ENCODE measurements at places on chromosomes 11 and 22.

DNA sequence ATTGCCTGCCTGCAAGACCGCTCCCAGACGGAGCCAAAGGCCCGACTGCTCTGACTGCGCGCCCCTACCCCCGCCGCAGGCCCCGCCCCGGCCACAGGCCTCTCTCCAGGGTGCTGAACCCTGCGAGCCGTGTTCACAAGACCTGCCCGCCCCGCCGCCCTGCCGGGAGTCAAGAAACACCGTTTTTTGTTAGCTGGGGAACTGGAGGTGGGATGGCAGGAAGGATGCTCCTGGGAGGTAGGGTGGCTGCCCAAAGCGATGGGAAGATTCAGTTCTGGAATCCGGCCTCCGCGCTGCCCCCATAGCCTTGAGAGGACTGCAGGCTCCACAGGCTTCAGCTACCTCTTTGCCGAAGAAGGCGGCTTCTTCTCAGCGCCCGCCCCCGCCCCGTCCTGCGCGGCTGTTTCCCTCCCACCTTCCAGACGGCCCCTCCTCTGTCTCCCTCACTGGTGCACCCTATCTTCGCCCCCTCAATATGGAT lies 2.7 kb upstream of the PDE2A start:
- peak; percentile 59 for DNase-seq

DNA sequence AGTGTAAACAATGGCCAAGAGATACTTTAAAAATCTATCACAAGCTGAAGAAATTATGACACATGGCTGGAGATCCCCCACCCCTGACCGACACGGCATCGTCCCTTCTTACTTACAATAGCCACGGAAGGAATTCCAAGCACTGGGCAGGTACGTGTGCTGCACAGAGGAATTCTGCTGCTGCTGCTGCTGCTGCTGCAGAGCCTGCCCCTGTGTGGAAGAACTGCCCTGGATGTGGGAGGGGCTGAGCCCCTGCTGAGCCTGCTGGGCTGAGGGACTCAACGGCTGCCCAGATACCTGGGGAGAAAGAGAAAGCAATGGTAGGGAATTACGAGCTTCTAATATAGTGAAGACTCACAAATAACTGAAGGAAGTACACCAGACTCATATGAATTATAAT lies 15.0 kb upstream of the NFRKB start:
- DNase-seq, result no peak

DNA sequence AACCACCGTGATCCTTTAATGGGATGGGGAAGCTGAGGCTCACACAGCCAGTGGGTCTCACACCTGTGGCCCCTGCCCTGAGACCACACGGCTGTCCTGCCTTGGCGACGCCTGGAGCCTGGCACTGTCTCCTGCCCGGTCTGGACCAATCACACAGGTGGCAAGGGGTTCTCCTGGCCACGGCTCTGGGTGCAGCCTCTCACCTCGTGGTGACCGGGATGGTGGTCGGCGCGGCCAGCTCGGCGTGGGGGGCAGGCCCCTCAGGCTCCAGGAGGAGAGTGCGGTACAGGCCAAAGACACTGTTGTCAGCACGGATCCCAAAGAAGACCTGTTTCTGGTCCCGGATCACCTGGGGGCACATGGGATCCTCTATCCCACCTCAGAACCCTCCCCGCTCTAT lies 8.7 kb downstream of the ANO9 start:
- DNase-seq, result no peak

- DNase-seq, result no peak
Measured at GRCh38 chr11:122682464-122682863, 26.9 kb downstream of the UBASH3B start.

DNA sequence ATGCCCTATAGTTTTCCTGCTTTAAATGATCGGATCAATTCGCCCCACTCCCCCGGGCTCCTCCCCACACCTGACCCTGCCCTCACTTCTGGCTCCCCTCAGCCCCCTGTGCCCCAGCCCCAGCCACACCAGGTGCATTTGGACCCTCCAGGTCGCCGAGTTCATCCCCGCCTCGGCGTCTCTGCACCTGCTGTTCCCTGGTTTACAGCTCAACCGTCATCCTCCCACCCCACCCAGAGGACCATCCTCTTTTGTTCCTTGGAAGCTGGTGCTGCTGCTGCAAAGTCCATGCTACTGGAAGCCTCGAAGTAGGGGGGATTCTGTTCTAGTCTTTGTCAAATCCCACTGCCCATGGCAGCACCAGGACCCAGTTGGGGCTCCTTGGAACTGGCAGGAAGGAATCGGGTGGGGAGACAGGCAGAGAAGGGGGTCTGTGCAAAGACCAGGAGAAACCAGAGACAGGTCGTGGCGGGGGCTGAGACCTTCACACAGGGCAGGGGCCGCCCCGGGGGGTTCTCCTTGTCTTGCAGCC lies 4.5 kb upstream of the MUC5B start:
- no peak for DNase-seq

DNA sequence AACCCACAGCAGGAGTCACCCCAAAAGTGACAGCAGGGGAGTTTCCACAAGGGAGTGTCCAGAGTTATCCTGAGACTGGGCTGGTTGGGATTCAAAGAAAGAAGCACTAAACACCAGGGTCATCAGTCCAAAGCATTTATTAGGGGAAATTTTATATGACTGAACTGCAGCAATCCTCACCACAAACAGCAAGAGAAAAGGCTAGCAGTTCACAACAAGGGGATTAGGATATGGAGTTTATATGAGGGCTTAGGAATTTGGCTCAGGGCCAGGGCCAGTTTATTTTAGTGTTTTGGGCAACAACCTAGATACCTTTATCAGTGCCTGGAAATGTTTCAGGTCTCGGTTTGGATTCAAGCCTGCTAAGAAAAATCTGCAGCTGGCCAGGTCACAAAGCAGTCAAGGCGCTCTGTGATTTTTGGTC lies 4.6 kb upstream of the TMEM126A start:
- no peak for DNase-seq

- DNase-seq, result no peak
Measured at GRCh38 chr22:25452116-25452700, 112.3 kb upstream of the GRK3 start.

- no peak for DNase-seq
Measured at GRCh38 chr11:62574363-62575071, 826 bp upstream of the EEF1G start.

DNA sequence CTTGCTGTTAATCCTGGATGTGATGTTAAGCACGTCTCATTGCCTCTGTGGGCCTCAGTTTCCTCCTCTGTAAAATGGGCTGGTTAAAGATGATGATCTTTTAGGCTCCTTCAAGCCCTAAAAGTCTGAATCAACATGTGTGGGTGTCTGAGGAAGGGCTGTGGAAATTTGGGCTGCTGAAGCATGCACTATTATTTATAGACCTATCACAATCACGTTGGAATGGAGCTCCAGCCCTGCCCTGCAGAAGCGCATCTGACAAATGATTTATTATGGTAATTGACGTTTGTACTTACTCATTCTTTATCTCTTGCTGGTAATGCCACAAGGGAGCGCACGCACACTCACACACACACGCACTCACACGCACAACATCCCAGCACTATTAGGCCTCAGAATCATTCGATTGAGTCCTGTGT lies 20.4 kb downstream of the P2RX3 start:
- no peak for DNase-seq

DNA sequence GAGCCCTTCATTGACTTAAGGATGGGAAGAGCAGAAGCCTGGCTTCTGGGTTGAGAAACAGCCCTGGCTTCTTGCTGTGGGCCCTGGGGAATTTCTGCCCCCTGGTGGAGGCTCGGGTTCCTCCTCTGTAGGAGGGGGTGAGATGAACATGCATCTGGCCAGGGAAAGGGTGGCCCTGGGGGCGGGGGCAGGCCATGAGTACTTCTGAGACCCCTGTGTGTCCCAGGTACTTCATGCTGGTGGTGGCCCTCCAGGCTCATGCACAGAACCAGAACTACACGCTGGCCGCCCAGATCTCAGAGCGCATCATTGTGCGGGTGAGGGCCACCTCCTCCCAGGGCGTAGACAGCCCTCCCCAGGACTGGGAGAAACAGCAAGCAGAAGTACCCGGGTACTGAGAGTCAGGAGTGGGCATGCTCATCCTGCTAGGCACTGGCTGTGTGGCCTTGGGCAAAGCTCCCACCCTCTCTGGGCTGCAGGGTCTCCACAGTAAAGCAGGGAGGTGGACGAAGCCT lies 15.8 kb downstream of the TMEM258 start:
- DNase-seq, result peak; percentile 50

DNA sequence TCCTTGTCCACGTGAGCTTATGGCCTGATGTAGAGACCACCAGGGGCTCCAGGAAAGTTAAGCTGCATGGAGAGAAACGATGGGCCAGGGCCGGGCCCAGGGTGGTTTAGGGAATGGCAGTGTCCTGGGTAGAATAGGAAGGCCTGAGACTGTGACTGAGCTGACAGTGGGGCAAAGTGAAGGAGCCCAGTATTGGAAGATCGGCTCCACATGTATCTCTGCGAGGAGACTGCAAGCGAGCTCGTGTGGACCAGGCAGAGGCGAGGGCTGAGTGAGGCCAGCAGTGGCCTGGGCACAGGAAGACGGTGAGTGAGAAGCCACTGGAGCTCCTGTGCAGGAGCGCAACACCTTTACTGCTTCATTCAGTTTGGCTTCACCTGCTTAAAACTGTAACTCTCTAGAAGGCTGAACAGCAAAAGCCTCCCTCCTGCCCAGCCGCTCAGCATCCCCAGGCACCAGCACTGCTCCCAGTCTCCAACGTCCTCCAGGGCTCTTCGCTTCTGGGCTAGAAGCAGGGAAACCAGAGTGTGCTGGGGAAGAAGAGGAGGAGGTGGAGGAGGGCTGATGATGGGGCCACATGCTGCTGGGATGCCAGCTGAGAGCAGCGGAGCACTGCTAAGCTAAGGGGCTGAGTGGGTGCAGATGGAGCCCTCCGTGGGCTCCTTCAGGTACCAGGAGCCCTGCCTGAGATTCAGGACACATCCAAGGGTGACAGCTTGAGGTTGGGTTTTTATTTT lies 13.5 kb downstream of the TCIRG1 start:
- DNase-seq, result no peak

- no peak for DNase-seq
Measured at GRCh38 chr11:61762223-61762615, 9.8 kb downstream of the MYRF start.

- no peak for DNase-seq
Measured at GRCh38 chr11:117492578-117493251, 165.1 kb downstream of the CEP164 start.

DNA sequence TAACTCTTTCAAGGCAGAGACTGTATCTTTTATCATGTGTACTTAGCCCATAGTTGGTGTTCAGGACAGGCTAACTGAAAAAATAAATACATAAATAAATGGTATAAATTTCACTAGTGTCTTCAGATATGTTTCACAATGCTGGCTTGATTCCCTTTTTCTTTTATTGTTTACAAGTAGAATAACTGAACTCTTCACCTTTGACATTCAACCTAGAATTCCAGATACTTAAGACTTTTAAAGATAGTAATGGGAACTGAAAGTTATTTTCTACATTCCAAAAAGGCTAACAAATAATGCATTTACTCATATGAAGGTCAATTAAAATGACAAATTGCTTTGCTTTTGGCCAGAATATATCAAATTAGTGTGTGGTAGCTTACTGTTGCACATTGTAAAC lies 411.3 kb upstream of the TENM4 start:
- DNase-seq, result no peak

DNA sequence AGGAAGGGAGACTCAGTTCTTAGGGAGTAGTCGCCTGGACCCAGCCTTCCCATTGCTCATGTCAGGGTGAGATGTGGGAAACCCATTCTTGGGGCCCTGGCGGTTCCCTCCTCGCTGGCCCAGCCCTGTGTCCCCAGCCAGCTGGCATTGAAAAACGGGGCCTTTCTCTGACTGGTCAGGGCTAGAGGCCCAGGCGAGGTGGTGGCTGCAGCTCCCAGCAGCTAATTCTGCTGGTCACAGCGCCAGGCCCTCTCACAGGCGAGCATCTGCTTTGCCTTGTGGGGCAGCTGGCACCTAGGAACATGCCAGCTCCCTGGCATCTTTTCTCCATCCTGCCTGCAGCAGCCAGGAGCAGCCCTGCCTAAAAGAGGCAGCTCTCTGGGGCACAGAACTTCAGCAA lies 20.1 kb downstream of the TSPAN18 start:
- DNase-seq, result no peak

- DNase-seq, result no peak
Measured at GRCh38 chr11:16155448-16155847, 200.9 kb downstream of the SOX6 start.

GRCh38 chr11:134760957-134761356 lies 348.9 kb upstream of the B3GAT1 start:
- no peak for DNase-seq

- no peak for DNase-seq
Measured at GRCh38 chr11:100068116-100068515, 619.0 kb upstream of the ARHGAP42 start.

GRCh38 chr22:36075724-36076123 lies 47.1 kb upstream of the RBFOX2 start:
- DNase-seq, result no peak

GRCh38 chr22:44329179-44329796 lies 16.5 kb upstream of the SHISAL1 start:
- no peak for DNase-seq

GRCh38 chr11:57479911-57480310 lies 19.6 kb downstream of the RTN4RL2 start:
- no peak for DNase-seq

DNA sequence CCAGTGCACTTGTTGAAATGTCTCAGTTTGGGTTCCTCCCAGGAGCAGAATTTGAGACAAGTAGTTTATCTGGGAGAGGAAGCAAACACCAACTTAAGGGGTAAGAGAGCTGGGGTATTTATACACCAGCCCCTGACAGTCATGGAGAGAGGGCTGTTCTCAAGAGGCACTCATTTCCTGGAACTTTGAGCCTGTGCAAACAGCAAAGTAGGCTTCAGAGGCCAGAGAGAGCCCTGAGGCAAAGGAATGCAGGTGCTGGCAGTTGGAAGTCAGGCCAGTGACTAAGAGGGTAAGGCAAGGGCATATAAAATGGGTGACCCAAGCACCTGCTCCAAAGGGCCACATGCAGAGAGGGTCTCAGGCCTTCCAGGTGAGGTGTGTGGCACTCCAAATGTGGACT lies 16.1 kb downstream of the MS4A18 start:
- DNase-seq, result no peak

DNA sequence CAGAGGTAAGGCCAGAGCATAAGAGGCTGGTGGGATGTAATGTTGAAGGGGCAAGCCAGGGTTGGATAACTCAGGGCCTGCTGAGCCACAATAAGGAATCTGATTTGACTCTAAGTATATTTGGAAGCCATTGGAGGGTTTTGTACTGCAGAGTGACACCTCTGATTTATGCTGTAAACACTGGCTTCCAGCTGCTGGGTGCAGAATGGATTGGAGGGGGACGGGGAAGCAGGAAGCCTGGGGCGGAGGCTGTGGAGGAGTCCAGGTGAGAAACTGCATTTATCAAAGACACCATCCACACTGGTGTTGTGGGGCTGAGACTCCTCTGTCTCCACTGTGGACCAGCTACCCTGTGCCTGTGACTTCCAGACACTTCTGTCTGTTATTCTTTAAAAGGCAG lies 26.8 kb downstream of the MIAT start:
- DNase-seq, result no peak

- no peak for DNase-seq
Measured at GRCh38 chr11:121054266-121054665, 30.4 kb downstream of the TBCEL start.

GRCh38 chr11:3906166-3906565 lies 50.7 kb downstream of the STIM1 start:
- no peak for DNase-seq
